ENCODE measurements at places on chromosomes 5 and 9. TPM values are rescaled to one million over a fixed set of nuclear protein-coding genes. Genes with fewer than 3 reads are reported as not detected.

FST gene
- polyA plus RNA-seq = 3.2 TPM

STC2 gene
- 11.7 TPM for polyA plus RNA-seq

ELP1 gene
- polyA plus RNA-seq = 12.8 TPM

MEIKIN gene
- 0.20 TPM for polyA plus RNA-seq

CCDC107 gene
- polyA plus RNA-seq = 75.0 TPM

FBP2 gene
- not detected for polyA plus RNA-seq

MEF2C gene
- 14.5 TPM for polyA plus RNA-seq

CD274 gene
- 4.9 TPM for polyA plus RNA-seq

PTGER4 gene
- 1.9 TPM for polyA plus RNA-seq

FAM221B gene
- polyA plus RNA-seq = not detected

EGFLAM gene
- 3.9 TPM for polyA plus RNA-seq

C5orf58 gene
- polyA plus RNA-seq = 0.68 TPM

TAF11L5 gene
- not detected for polyA plus RNA-seq

PTGR1 gene
- polyA plus RNA-seq = 22.4 TPM

NEURL1B gene
- 16.7 TPM for polyA plus RNA-seq

C5orf63 gene
- polyA plus RNA-seq = 4.6 TPM

DNA sequence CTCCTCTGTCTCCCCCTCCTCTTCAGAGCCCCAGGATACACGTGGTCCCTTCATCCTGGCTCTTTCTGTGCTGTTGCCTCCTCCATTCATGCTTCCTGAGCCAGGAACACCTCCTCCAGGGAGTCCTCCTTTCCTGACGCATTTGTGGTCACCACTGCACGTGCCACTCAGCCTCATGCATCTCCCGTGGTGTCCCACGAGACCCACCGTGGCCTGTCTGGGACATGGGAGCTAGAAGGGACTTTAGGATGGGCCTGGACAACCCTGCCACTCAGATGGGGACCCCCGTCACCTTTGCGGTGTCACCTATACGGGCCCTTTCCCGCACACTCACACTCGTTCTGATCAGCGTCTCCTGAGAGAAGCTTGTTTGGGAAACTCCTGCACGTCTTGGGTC lies 6.7 kb downstream of the GLIPR2 start:
- DNase-seq = peak; percentile 51

GRCh38 chr9:95018099-95018936 lies 291.8 kb downstream of the AOPEP start:
- peak; percentile 59 for DNase-seq

GRCh38 chr5:110916381-110917049 lies 155.0 kb upstream of the TSLP start:
- DNase-seq = no peak

DNA sequence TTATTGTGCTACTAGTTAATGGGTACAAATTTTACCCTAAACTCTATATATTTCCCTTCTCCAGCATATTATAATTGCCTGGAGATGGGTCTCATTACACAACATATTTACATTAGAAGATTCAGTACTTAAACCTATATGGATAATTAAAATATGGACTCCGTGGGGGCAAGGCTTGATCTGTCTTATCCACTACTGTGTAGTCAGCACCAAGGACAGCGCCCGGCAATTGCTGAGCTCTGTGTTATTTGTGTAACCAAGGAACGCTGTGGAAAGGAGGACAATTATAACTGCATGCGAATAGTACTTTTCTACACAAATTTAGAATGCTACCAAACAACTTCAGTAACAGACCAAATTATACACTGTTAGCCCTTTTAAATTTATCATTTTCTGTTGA lies 77.7 kb downstream of the DNAH5 start:
- DNase-seq = no peak

DNA sequence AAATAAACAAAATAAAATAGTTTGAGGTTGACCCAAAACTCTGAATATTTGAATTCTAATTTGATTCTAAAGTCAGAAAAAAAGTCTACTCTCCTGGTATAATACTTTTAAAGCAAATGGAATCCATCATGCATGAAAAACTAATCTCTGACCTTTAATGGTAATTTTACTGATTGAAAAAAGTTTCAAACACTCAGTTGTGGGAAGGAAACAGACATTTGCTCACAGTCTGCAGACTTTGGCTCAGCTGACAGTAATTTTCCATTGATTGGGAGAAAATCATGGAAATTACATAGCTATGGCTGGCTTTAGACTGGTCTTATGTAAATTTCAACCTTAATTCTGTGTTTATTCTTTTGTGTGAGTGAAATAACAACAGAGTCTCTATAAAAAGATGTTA lies 574.3 kb downstream of the PDE4D start:
- no peak for DNase-seq

GRCh38 chr5:79011219-79011836 lies 26.2 kb upstream of the ARSB start:
- DNase-seq = no peak

DNA sequence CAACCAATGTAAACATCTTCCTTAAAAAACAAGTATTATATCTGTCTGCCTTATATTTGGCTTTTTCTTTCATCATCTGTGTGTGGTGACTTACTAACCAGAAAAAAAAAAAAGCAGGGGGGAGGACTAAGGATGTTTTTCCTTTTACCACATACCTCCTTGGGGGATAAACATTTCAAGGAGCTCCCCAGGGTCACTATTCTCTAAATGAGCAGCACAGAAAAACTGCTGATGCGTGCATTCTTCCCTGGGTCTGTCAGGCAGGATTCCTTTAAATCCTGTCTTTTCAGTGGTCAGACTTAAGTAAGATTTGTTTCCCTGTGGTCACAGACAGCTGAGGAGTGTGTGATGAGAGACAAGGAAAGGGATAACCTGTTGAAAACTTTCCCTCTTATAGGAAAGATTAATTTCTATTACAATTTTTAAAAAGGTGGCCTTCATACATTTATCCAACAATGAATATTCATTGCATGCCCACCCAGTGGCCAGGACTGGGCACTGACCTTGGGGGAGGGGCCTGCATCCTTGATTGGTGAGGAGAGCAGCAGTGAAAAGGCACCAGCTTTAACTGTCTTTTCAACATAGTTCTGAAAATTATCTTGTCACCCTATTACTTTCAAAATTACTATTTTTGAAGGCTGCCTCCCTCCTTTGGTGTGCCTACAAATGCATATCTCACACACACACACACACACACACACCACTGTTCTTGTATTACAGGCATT lies 123.1 kb downstream of the TLE4 start:
- DNase-seq = no peak

- DNase-seq = no peak
Measured at GRCh38 chr5:33688066-33688465, 203.7 kb downstream of the ADAMTS12 start.

- no peak for DNase-seq
Measured at GRCh38 chr5:40391642-40392041, 288.1 kb upstream of the PTGER4 start.

GRCh38 chr5:89281766-89282553 lies 399.0 kb upstream of the MEF2C start:
- no peak for DNase-seq

DNA sequence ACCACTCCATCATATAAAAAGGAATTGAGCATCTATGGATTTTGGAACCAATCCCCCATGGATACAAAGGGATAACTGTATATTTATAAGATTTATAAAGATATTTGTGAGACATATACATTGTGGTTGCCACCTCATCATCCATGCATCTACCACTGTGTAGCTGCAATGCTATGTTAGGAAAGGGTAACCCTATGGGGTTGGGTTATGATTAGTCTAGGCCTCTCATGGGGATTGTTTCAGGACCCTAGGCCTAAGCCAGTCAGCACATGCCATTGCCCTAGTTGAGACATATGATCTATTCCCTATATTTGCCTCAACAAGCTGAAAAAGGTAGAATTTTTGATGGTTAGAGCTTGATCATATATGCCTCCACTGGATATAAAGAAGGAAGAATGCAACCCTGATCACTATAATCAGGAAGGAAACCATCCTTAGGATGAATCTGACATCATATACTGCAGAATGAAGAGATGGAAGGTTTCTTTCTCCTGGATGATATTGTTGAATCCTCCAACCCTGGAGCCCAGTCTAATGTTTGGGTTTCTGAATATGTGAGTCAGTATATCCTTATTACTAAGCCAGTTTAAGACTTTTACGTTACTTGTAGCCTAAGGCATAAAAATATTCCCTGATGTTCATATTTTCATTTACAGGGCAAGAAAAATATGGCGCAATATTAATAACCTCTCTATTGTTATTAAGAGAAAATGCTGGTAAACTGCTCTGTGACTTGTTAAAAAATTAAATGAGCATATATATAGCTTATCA lies 94.2 kb downstream of the ADAMTS19 start:
- no peak for DNase-seq

DNA sequence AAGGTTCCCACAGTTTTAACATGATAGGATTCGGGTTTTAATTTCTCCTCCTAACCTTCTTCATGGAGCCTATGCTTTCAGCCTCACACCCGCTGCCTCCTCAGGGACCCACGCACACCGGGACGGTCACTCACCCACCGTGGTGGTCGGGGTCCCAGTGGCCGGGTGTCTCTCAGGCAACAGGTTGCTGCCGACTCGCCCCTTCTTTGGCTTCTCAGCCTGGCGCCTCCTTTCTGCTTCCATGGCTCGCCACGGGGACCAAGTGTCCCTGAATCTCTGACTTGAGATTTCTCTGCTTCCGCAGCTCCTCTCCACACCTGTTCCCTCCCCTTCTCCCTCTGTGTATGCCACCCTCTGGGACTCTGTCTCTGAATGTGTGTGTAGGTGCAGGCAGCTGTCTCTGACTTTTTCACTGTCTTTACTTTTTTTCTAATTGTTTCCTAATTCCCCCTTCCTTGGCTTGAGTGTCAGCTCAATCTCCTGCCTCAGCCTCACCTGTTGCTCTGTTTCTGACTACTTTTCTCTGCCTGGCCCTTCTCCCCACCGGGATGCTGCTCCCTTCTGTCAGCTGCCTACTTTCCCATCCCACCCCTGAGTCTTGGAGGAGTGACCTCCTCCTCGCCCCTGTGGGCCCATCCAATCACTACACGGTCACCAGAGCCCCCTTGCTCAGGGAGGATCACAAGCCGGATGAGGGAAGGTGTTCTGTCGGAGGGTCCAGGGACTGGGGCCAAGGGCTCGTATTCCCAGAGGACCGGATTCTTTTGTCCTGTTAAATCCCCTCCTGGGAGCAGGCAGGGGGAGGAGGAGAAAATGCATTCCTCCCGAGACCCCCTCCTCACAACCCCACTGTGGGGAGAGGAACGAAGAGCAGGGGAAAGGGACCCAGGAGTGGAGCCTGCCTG lies at the start of gene PROP1:
Gene PROP1, minus strand, starts transcription at position 552 of the 905 bp plus-strand sequence. Its CDS starts 309 bp downstream, at position 243.
- no peak for DNase-seq

GRCh38 chr5:85538362-85538761 lies 1079.4 kb upstream of the COX7C start:
- no peak for DNase-seq

GRCh38 chr9:88794100-88794499 lies 197.2 kb upstream of the S1PR3 start:
- no peak for DNase-seq

DNA sequence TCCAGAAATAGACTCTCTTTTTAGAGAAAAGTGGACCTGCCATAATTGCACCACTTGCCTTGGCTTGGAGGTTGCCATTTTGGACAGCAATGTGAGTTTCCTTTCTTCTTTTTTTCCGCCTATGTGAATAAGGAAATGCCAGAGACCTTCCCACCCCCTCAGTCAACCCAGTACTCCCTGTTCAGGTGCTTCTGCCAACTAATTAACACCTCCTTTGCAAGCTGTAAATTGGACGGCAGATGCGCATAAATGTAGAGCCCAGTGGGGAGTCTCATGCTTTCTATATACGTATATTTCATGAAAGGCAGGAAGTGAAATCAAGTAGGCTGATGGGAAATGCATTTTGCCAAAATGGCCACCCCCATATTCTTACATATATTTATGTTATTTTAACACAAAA lies 269.8 kb upstream of the RFX3 start:
- no peak for DNase-seq

- DNase-seq = no peak
Measured at GRCh38 chr9:114051706-114052105, 26.4 kb downstream of the AMBP start.

DNA sequence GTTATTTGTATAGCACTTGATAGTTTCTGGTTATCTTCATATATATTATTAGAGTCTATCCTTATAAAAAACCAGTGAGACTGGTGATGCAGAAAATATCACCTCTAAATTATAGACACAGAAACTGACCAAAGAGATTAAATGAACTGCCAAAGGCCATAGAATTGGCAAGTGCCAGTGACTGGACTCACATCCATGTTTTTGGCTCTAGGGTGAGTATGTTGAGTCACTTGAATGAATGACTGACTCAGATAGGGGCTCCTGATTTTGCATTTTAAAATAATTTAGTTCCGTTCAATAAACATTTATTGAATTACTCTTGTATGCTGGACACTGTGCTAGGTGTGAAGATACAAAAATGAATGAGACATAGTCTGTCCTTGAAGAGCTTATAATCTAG lies 70.7 kb downstream of the NR2F1 start:
- no peak for DNase-seq

GRCh38 chr9:116697362-116697761 lies 10.3 kb downstream of the TRIM32 start:
- DNase-seq = no peak

DNA sequence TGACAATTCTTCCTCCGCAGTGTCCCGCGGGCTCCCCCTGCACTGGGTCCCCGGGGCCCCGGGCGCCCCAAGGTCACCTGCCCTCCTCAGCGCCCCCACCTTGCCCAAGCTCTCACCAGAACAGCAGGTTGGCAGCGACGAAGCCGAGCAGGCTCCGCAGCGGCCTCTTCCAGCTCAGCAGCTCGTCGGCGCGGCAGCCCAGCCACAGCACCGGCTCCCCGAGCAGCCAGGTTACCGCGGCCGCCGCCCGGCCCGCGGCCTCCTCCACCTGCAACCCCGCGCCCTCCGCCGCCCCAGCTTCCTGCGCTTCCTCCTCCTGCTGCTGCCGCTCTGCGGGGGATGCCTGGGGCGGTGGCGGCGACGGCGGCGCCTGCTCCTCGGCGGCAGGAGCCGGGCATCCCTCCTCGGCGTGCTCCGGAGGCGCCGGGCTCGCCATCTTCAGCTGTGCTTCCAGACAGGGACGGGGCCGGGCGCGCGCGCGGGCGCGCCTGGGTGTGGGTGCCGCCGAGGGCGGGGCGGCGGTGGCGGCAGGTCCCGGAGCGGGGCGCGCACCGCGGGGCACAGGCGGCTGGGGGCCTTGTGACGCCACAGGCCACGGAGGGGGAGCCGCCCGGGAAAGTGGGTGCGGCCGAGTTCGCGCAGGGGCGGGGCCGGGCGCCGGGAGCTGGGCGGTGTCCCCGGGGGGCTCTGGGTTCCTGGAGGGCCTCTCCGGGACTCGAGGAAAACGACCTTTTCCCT lies at the start of gene RETREG1:
Gene RETREG1, minus strand, starts transcription at position 462 of the 738 bp plus-strand sequence. Its CDS starts 26 bp downstream, at position 436.
- peak; percentile 88 for DNase-seq

- no peak for DNase-seq
Measured at GRCh38 chr5:91061946-91062562, 321.1 kb downstream of the ARRDC3 start.

GRCh38 chr5:5335107-5335506 lies 87.4 kb upstream of the ICE1 start:
- DNase-seq = no peak

GRCh38 chr9:15592317-15592716 lies 39.5 kb downstream of the CCDC171 start:
- DNase-seq = no peak

Measured in right cardiac atrium (tissue), 5 donors.